ENCODE measurements at places on chromosomes 5 and 9.

- DNase-seq = no peak
Observed at GRCh38 chr5:73435759-73436534, 12.6 kb downstream of the FOXD1 start.

DNA sequence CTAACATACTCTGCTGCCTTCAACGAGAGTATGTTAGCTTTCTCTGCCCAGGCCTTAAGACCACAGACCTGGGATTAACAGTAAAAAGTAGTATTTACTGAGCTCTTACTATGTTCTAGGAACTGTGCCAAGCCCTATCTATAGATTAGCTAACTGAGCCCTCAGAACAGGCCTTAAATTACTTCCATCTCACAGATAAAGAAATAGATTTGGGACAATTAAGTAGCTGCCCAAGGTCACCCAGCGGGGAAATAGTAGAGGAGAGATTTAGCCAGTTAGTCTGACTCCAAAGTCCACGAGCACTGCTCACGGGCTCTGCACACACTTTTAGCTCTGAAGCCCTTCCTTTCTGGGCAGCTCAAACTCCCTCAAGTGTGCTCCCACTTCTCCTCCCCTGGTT, 64.5 kb upstream of the EQTN start:
- no peak for DNase-seq

DNA sequence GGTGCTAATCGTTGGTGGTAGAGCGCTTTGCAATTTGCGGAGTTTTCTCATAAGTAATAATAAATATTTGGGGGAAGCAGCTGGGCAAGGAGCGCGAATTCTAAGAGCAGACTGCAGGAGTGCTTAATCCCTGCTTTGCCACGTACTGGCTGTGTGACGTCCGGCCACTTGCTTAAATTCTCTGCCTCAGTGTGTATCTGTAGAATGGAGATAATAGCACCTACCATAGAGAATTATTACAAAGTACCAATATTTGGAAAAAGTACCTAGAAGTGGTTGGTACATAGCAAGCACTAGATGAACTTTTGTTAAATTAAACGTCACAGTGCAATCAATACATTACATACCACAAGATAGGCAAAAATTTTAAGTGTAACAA, 598 bp upstream of the TMED7 start:
- no peak for DNase-seq

GRCh38 chr5:163670036-163670435, 164.6 kb downstream of the MAT2B start:
- no peak for DNase-seq

DNA sequence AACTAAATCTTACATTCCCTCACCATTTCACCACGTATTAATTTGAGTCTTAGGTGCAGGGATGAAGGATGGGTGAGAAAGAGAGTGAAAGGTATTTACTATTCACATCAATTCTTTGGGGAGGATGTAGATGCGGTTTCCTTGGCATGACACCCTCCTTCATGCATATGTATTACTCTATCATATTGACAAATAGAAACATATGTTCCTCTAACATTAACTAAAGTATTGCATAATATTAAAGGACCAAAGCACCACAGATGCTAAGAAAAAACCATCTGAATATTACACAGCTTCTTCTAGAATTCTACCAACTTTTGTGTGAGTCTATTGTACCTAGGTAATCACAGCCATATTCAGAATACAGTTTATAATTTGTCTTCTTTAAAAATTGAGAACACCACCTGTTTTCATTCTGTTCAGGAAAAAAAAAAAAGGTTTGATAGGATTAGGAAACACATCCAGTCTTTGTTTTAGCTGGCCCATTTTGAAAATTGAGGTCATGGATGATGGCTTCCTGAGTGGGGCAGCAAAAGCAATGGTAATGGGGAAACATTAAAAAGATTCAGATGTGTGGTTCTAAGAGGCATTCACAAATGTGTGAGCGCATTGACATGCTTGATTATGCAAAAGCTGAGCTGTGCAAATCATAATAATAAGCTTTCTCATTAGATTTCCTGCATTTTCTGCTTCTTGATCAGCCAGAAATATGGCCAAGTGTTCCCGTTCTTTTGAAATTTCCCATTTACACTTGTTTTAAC, 1011.5 kb upstream of the NUDT12 start:
- no peak for DNase-seq

- no peak for DNase-seq
Observed at GRCh38 chr5:81761270-81761669, 10.4 kb upstream of the SSBP2 start.

DNA sequence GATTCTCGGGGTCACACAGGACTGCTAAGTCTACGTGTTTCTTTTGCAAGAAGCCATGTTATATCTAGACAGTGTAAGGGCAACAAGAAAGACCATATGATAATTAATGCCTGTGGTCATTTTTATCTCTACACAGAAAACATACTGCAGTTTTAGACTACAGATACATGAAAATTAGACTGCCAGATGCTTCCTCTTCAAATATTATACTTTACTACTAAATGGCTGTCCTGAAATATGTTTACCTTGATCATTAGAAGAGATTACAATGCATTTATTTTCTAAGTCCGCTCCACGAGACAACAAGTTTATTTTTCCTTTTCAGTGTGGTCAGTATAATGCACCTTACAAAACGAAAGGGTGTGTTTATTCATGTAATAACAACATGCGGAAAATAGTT, 147.6 kb downstream of the KIAA0825 start:
- no peak for DNase-seq

- DNase-seq = peak; percentile 70
Observed at GRCh38 chr9:35489313-35490154, at the start of gene RUSC2. RUSC2 (plus strand) TSS chr9:35490111; CDS start chr9:35546522, 56,411 bp downstream.

- DNase-seq = no peak
Observed at GRCh38 chr5:74295676-74296075, 344.9 kb downstream of the ENC1 start.

- peak; percentile 67 for DNase-seq
Observed at GRCh38 chr5:14190194-14191164, 47.3 kb downstream of the TRIO start.

DNA sequence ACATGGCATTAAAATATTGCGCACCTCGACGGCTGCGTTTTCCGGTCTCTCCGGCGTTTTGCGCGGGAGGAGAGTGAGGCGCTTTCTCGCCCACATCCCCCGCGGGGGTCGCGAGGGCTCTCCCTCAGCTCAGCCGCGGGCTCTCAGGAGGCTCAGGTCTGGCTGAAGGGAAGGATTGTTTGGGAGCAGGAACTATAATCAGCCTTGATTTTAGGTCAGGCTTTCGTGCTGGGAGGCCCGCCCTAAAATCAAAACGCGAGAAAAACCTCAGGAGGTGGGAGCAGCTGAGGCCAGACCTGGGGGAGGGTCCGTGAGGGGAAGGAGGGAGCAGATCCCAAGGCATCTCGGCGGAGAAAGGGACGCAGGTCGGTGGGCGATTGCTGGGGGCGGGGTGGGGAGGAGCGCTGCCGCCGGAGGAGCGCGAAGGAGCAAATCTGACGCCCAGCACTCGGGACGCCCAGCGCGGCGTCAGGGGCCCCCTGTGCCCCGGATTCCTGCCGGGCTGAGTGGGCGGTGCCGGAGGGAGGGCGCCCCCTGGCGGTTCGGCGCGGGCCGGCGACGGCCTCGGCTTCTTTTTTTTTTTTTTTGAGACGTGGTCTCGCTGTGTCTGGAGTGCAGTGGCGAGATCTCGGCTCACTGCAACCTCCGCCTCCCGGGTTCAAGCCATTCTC, 18.7 kb upstream of the RNF130 start:
- peak; percentile 82 for DNase-seq

- no peak for DNase-seq
Observed at GRCh38 chr5:35443803-35444595, 173.7 kb upstream of the SPEF2 start.

DNA sequence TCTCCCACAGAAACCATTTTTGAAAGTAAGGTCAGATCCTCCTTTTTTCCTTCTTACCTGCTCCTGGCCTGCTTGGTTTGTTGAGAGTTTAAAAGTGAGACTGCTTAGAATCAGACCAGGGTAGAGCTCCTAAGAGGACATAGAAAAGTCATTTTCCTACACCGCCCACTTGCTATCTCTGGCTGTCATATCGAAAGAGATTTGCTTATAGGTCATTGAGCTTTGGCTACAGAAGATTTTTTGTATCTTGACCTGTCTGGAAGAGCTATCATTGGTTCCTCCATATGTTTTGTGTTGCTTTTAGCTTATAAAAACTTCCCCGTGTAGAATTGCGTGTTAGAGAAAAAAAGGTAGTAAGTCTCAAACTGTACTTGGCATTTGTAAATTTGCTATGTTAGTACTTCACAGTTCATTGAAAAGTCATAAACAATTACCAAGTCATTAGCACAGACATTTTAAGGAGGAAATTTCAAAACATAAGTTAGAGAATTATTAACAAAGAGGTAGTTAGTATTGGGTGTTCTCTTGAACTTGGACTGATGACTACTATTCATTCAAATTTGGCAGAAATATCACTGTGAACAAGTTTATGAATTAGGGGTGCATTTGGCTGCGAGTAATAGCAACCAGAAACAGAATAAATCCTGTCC, 96.6 kb downstream of the MAN2A1 start:
- no peak for DNase-seq

- DNase-seq = no peak
Observed at GRCh38 chr5:59599729-59600128, 293.8 kb downstream of the PDE4D start.

DNA sequence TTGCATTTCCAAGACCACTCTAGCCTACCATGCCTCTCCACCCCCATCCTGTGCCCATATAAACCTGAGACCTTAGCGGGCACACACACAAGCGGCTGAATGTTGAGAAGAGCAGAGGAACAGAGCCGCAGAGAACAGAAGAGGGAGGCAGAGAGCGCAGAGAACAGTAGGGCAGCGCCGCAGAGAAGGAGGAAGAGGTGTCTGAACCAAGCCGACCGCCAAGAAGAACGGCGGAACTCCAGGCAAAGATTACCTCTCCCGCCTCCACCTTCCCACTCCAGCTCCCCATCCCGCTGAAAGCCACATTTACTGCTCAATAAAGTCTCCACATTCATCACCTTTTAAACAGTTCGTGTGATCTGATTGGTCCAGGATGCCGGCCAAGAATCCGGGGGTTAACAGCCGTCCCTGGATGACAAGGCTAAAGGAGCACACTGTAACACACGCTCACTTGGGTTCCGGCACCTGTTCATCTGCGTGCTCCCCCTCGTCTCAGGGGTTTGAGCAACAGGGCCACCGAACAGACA, 33.2 kb downstream of the GRIN3A start:
- peak; percentile 12 for DNase-seq

DNA sequence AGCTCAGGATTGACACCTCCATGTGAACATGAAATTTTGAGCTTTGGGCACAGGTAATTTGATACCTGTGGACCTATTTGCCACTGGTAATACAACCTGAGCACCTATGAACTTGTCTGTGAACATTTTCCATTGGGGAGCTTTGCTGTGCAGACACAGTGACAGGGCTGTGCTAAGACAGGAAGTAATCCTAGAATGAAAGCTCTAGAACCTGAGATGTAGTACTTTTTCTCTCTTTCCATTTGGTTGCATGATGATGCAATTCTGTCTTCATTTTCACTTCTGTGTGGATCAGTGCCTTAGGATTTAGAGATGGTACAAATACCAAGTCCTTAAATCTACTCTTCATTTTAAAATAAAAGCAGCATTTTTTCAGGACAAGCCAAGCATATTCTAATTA, 216.9 kb downstream of the NR3C1 start:
- no peak for DNase-seq

GRCh38 chr9:125652759-125653158, 54.2 kb downstream of the MAPKAP1 start:
- DNase-seq = no peak

DNA sequence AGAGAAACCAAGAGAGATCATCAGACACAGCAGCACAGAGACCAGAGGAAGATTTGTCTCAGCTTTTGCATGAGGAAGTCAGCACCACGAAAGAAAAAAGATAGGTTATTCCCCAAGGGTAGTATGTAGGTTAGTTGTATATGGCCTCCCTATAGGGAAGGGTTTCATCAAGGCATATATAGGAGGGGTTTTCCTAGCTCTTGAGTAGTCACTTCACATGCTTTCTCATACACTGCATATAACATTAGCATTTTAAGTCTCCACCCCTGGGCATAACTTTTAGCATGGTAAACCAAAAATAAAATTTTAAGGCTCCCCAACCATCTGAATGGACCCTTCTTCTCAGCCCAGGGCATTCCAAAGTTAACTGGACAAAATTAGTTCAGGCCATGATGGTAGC, 1571.6 kb upstream of the ACO1 start:
- DNase-seq = no peak

DNA sequence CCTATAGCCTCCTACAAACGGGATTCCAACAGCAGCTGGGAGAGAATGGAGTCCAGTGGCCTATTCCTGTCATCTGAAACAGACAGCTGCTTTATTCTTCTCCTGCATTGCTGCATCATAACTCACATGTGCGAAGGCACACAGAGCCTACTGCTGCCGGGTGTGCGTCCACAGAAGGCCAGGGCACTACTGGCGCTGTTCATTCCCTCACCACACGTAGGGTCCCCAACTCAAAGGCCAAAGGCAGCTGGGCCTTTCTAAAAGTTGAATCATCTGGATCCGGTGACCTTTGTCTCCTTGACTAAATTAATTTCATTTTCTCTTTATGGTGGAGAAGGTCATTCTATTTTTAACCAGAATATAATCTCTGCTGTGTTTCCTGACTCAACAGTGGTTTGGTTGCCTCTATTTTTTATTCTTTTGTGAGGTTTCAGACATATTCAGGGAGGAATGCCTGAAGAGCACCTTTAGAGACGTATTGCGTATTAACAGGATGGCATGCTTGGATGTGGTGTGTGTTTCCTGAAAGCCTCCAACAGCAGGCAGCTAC, 10.8 kb upstream of the SPATA24 start:
- peak; percentile 41 for DNase-seq

DNA sequence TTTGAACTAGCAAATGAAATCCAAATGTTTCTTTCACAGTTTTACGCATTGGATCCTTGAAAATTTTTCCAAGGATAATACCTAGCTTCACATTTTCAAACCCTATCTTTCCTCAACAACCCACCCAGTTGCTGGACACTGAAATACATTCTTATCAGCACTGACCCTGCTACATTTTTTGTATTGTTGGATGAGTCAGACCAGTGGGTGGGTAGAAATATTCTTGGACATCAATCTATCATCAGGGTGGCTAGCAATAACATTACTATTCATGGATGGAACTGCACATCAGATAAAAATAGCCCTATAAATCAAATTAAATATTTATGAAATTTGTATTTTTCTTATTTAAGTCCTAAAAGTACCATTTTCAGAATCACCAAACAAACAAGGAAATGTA, 407.4 kb upstream of the IZUMO3 start:
- DNase-seq = no peak

GRCh38 chr9:16154521-16155078, 601.8 kb downstream of the CCDC171 start:
- no peak for DNase-seq

- no peak for DNase-seq
Observed at GRCh38 chr9:137026828-137027227, 1.2 kb downstream of the ABCA2 start.

DNA sequence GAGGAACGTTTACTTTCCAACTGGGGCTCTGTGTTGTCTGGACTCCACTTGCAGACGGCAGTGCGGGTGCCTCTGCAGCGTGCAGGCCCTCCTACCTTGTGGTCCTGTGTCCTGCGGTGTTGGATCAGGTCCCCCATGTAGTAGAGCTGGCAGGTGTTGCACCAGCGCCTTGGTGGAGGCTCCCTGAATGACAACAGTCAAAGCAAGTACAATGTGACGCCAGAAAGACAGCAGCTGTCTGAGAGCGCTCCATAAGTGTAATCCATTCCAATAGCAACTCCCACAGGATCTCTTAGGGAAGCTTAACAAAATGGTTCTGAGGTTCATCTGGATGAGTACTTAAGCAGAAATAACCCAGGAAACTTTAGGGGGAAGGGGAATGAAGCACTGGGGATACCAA, 9.9 kb downstream of the BBLN start:
- no peak for DNase-seq

Data from dorsolateral prefrontal cortex (tissue), 122 donors.